ENCODE measurements at places on chromosomes 2 and 18.

DNA sequence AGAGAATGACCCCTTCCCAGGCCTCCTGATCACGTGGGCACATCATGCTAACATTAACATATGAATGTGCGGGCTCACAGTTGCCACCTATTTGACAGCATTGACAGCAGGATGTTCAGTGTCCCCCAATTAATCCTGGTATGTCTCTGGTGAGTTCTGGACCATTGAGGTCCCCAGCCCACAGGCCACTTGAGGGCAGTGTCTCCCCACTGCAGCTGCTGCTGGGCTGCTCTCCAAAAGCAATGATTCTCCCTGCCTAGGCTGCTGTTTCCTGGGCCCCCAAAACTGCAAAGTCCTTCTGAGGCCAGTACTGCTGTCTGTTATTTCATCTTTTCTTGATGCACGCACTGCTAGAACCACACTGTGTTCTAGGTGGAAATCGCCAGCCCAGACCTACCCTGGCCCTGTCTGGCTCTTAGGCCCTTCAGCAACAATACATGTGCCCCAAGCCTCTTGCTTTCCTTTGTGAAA is 52.7 kb upstream of the MAPK4 start:
- no peak for DNase-seq

GRCh38 chr18:54679318-54680149 is 88.5 kb downstream of the DYNAP start:
- DNase-seq: no peak

DNA sequence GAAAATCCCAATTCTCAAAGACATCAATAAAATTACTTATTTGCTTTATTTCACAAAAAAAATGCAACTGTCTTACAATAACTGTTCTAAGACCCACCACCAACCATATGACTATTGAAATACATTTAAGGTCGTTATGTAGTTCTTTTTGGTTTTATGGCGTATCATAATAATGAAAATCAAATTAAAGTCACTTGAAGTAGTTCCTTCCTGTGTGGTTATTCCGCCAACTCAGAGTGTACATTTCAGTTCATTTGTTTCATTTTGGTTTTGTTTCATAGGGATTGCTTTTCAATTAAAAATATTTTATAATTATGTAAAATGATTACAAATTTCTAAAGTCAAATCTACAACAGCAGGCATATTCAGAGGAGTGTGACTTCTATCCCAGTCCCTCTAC is 45.9 kb upstream of the AAK1 start:
- no peak for DNase-seq

DNA sequence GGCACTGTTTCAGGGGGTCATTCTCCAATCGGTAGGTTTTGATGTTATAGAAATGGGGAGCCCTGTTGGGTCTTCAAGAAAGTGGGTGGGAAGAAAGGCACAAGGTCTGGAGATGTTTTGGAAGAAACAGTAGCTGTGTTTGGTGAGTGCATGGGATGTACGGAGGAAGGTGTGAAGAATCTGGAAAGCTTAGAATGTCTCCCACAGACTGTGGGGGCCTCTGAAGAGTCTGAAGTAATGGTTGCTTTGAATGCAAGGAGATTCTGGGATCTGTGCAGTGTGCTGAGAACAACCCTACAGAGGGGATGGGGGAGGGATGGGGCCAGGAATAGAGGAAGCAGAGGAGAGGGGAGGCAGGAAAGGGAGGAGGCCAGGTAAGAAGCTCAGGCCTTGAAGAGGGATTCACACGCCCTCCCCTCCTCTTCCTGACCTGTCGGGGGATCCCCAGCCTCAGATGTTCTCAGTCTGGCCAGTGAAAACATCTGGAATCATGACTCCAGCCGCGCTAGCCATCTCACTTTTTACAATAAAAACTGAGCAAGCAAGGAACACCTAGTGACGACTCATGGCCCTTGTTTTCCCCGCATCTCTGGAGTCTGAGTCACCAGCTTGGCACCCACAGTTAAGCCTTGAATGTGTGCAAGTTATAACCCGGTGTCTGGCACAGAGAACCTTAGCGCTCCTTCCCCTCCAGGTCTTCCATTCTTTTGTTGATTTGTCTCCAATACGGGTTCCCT is 74.2 kb downstream of the SH3BP4 start:
- DNase-seq: no peak

Data from NCI-H187 treated with DMSO at 0.1 percent for 48 hours (cell line).